ENCODE measurements at places on chromosomes 3 and 15.

GRCh38 chr15:100334905-100335304 is 6.9 kb downstream of the ADAMTS17 start:
- no peak for DNase-seq

DNA sequence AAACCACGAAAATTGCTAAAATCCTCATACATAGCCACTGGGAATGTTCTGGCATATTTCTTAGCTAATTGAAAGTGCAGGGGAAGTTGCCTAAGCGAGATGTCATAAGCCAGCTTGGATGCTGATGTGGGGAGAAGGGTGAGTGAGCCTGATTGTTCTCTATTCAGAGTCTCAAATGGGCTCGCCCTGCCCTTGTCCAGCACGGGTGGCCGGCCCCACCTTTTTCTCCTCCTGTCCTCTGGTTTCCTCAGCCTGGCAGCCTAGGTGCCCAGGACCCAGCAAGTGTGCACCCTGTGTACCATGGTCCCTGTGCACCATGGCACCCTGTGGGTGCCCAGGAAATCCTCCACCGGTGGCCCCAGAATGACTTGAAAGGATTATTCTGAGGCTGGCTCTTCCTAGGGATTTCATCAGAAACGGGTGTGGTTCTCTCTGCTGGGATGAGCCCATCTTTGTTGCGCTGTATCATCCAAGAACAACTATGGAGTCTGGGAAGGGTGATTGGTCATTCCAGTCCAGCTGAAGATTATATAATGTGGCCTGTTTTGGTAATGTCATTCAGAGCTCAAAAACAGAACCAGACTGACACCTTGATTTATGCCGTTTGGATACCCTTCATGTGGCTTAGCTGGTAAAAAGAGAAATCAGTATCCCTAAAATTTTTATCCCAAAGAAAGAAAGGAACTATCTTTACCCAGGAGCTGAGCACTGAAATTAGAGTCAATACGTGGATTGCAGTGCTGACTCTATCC is 150.8 kb upstream of the BHLHE40 start:
- no peak for DNase-seq

DNA sequence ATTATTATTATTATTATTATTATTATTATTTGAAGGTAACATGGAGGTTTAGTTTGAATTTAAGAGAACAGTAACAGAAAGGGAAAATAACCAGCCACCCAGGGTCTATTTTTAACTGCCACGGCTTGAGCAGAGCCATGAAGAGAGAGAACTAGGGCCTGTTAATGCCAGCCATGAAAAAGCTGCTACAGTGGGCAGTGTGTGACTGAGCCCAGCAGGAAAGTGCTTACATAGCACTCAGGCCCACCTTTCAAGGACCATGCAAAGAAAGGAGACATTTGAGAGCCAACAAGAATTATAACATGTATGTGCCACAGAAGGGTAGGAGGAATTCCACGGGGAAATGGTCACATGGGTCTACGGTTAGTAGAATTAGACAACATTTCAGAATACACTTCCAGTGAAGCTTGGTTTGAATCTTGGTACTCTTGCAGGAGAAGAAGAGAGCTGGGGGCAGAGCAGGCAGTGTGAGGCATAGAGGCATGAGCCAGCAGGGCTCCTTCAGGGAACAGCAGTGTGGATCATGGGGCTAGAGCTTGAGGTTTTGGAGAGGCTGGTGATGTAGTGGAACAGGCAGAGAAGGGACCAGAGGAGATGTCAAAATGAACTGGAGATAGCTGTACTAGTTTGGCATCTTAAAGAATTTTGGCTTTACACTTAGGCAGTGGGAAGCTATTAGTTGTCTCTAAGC is 140.7 kb downstream of the CMSS1 start:
- DNase-seq, result no peak

DNA sequence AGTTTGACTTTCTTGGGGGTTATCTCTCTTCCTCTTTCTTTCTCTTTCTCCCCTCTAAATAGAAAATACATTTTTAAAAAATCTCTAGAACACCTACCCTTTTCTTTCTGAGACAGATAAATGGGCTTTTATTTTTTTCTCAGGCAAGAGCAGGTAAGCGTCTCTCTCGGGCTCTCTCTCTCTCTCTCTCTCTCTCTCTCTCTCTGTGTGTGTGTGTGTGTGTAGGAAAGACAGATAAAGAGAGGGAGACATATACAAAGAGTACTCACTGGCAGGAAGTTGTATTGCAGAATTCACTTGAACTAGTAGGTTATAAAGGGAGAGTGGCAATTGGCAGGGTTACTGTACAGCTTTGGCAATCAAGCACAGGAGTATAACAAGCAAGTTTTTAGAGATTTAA is 118.1 kb upstream of the LSAMP start:
- DNase-seq, result no peak

DNA sequence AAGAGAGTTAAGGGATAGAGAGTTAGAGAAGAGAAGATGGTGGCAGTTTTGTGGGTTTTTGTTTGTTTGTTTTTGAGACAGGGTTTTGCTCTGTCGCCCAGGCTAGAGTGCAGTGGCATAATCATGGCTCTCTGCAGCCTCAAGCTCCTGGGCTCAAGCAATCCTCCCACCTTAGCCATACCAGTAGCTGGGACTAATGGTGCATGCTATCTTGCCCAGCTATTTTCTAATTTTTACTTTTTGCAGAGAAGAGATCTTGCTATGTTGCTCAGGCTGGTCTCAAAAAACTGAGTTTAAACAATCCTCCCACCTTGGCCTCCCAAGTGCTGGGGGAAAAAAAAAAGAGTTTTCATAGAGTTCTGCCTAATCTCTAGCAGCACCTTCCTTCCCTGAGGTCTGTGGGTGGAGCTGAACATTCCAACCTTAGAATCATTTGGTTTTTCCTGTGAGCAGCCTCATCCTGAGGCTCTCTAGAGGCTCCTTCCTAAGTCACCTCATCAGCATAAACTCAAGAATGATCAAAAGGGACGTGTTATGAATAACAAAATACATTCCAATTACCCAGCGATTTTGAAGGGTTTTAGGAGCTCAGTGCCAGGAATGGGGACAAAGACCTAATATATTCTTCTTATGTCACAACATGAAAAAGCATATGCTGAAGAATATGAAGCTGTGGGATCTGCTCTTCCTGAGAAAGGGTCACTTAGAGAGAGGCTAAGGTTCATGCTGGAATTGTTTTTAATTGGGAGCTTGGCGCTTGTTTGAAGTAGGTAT is 180.6 kb downstream of the LSAMP start:
- no peak for DNase-seq

- DNase-seq, result no peak
Observed at GRCh38 chr15:36601497-36601932, 22.1 kb downstream of the CDIN1 start.

DNA sequence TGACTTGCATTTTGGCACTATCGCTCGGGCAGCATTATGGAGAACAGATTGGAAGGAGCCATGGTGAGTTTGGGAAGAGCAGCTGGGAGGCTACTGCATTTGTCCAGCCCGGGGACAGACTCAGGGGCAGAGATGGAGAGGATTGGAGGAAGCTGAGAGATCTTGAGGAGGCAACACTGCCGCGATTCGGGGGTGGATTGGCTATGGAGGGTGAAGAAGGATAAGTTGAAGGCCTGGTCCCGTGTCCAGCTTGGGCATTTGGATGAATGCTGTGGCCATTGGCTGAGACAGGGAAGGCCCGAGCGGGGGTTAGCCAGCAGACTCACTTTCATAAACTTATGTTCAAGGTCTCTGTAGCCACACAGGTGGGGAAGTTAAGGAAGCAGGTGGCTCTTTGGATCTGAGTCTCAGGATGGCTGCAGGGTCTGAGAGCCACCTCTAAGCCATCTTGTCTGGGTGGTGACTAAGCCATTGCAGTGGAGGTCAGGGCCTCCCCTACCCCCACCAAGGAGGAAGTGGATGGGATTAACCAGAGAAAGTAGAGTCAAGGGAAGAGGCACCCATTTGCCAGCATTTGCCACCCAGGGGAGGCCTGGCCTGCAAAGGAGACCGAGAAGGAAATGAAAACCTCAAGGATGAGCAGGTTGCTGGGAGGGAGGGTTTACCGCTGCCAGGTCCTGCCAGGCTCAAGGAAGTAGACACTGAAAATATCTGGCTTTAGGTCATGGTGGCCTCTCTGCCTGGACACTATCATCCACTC is 144.0 kb upstream of the TLE3 start:
- DNase-seq, result no peak

- DNase-seq, result no peak
Observed at GRCh38 chr15:68602459-68603215, 23.8 kb downstream of the CORO2B start.

DNA sequence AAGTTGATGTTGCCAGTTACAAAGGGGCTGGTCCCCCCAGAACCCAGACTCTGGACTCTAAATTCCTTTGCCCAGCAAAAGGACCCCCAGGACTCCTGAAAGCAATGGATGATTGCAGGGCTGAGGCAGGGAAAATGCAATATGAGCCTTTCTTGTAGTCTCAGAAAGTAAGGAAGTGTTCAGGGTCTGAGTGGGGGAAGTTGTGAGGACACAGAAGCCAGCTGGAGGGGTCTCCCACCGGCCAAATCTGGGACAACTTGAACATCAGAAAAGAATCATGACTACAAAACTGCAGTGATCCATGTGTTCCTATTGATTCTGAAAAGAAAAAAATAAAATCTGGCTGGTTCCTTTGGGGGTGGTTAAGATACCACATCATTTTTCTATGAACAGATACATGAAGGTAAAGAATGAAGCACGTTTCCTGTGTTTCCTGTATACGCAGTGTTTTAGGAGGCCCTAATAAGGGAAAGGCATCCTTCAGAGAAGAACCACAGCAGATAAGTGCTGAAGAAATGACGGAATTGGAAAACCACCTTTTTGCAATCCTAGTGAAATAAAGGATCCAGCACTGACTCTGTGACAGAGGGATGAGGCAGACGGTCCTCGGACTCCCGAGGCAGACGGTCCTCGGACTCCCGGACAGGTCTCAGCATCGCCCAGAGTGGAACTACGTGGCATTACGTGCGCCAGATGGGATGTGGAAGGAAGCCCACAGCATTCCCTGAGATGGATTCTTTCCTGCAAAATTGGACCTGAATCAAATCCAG is 22.2 kb upstream of the GRIP2 start:
- no peak for DNase-seq

DNA sequence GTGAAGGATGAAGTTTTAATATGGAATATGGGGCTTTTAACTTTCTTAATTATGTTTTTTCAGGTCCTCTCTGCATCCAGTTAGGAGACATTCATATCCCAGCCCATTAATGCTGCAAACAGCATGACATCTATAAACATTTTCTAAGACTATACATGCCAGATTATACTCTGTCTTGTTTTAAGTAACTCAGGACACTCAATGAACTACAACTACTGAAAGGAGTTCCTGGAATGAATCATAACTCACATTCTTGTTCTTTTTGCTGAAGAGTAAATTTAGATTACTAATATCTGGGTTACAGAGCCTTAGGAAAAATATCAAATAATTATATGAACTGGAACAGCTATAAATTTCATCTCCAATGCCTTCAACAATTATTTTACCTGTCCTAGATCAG is 167.4 kb downstream of the STAG1 start:
- DNase-seq, result no peak

DNA sequence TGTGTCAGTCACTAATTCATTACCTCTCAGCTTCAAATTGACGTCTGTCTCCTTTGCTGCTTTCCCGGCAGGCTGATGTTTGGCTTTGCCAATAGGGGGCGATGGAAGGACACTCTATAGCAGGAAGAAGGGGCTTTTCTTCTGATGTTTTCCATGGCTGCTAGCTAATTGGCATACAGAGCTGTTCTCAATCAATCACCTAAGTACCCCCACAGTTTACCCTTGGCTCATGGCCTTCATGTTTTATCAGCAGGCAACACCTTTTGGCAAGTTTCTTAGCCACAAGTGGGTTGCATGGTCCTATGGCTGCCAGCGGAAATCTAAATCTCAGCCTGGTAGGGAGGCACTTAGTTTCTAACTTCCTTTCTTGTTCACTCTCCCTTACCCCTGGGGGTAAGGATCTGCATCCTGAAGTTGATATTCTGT is 45.0 kb downstream of the ESYT3 start:
- DNase-seq, result peak; percentile 66

GRCh38 chr15:37009288-37009687 is 91.1 kb downstream of the MEIS2 start:
- DNase-seq, result no peak

GRCh38 chr3:119600732-119601131 is 3.0 kb downstream of the PLA1A start:
- DNase-seq, result peak; percentile 54

- no peak for DNase-seq
Observed at GRCh38 chr15:60774829-60775463, 296.0 kb upstream of the ICE2 start.

GRCh38 chr3:108473711-108474110 is 36.7 kb downstream of the MYH15 start:
- DNase-seq, result no peak

- no peak for DNase-seq
Observed at GRCh38 chr3:36941658-36942057, 3.2 kb downstream of the TRANK1 start.

DNA sequence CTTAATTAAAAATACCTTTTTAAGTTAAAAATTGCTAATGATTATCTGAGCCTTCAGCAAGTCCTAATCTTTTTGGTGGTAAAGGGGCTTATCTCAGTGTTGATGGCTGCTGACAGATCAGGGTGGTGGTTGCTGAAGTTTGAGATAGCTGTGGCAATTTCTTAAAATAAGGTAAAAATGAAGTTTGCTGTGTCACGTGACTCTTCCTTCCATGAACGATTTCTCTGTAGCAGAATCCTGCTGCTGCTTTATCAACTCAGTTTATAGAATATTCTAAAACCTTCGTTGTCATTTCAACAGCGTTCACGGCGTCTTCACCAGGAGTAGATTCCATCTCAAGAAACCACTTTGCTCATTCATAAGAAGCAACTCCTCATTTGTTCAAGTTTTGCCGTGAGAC is 110.1 kb downstream of the SUCNR1 start:
- DNase-seq, result no peak

DNA sequence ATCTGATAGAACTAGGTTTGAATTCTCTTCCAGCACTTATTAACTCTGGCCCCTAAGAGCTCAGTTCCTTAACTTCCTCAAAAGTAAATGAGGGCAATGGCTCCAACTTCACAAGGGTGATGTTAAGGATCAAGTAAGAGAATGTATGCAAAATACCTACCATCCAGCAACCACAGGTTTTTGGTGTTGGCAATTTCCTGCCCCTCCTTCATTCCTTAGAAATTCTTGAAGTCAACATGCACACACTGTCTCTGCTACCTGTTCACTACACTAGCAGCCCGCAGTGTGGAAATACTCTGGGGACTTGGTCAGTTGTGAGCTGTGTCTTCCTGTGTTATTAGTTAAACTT is 5.0 kb downstream of the ZBED2 start:
- DNase-seq, result no peak

DNA sequence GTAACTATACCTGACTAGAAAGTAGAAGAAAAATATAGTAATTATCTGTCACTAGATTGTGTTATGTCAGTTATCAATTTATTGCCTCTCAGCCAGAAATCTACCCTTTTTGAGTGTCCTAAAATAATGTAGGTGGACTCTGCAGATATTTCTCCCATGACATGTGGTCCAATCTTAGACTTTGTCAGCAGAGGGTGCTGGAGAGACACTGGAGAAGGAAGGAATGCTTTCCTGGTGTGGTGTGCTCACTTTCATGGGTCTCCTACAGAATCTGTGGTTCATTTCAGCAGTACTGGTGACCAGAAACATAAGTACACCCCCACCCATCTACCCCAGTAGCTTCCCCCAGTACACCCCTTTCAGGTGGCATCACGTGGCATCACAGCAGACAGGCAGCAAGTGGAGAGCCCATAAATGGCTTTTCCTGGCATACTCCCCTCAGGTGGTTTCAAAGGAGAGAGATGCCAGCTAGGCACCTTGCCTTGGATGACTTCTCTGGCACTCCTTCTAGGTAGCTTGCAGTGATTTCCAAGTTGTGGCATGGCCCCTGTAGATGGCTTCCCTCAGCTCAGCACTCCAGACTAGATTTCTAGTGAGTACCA is 114.7 kb downstream of the GADL1 start:
- peak; percentile 61 for DNase-seq
